ENCODE measurements at places on chromosomes 5 and 9.
A peak's percentile ranks its signal among the peaks of the same experiment; 100 is the strongest.

GRCh38 chr5:52867809-52868208 lies 80.1 kb downstream of the ITGA1 start:
- DNase-seq, result no peak

GRCh38 chr5:166724284-166724683 lies 1567.2 kb upstream of the WWC1 start:
- no peak for DNase-seq

- no peak for DNase-seq
Observed at GRCh38 chr9:33170464-33171415, 3.6 kb upstream of the B4GALT1 start.

- DNase-seq, result no peak
Observed at GRCh38 chr9:3478549-3478953, 47.2 kb downstream of the RFX3 start.

- DNase-seq, result no peak
Observed at GRCh38 chr5:43920422-43920821, 317.4 kb downstream of the NNT start.

DNA sequence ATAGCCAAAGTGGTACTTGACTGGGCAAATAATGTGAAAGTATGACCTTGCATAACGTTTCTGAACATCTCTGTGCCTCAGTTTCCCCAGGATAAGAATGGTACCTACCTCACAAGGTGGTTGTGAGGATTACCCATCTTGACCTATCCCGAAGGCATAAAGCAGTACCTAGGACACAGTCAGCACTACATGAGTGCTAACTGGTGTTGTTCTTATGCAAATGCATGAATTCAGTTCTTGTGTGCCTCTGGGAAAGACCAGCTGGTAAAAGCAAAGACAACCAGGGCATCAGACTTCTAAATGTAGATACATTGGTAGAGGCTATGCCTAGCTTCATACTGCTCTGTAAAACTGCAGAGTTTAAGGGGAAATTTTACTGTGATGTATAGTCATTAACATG lies 21.8 kb upstream of the TMEM252 start:
- DNase-seq, result no peak

DNA sequence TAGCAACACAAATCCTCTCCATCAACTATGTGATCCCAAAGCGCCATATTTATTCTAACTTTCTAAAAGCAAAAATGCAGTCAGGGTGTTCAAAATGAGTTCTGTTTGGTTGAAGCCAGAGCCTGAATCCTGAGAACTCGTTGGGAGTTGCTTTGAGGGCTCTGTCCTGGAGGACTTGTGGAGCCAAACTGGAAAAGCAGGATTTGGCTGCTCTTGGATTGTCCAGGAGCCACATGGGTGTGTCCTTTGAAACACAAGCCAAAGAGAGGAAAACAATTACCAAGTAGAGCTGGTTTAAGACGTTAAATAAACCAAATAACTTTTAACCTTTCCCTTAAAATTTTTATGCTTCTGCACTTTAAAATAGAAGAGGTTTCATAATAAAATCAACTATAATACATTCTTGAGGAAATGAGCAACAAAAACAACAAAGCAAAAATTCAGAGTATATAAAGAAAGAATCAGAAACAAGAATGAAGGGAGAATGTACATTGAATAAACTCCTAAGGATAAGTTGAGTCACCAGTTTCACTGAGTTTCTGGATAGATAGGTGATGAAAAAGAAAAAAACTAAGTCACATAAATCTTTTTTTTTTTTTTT lies 13.5 kb downstream of the C5orf46 start:
- no peak for DNase-seq

DNA sequence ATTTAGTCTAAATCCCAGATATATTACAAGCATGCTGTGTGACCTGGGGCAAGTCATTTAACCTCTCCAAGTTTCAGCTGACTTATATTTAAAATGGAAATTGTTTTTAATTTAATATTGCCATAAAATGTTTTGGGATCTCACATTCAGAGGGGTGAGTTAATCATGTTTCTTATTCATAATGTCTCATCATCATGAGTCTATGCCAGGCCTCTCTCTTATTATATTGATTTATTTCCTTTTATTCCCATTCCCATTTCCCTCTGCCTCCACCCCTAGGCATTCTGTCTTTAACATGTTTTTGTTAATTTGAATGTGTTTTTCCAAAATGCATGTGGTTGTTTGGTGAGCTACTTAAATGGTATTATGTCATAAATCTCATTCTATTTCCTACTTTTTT lies 39.0 kb upstream of the TTC1 start:
- no peak for DNase-seq

- no peak for DNase-seq
Observed at GRCh38 chr9:113719919-113720318, 156.2 kb upstream of the ZNF618 start.

DNA sequence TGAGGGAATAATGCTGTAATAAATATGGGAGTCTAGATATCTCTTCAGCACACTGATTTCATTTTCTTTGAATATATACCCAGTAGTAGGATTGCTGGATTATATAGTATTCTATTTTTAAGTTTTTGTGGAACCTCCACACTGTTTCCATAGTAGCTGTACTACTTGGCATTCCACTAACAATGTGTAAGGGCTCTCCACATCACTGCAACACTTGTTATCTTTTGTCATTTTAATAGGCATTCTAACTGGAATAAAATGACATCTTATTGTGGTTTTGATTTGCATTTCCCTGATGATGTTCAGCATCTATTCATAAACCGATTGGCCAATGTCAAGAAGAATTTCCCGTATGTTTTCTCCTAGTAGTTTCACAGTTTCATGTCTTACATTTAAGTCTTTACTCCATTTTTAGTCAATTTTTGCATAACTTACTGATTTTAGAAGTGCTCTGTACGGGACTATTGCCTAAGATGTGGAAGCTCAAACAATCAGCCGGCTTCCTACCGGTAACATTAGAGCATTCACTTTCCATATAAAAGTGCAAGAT lies 1078.8 kb downstream of the TAF11L14 start:
- peak; percentile 26 for DNase-seq

Measured in SK-N-MC (cell line).